ENCODE measurements at places on chromosomes 7 and 10. TPM values are rescaled to one million over a fixed set of nuclear protein-coding genes. Genes with fewer than 3 reads are reported as not detected.

Gene NOBOX
- not detected for total RNA-seq

Gene CHRM2
- not detected for total RNA-seq

Gene ARHGEF35
- total RNA-seq = 0.59 TPM

Gene CCDC3
- total RNA-seq = 141 TPM

Gene CYP3A4
- total RNA-seq = 0.22 TPM

Gene SLC12A9
- total RNA-seq = 11.8 TPM

Gene PLCE1
- total RNA-seq = 16.5 TPM

Gene OR2A1
- not detected for total RNA-seq

DNA sequence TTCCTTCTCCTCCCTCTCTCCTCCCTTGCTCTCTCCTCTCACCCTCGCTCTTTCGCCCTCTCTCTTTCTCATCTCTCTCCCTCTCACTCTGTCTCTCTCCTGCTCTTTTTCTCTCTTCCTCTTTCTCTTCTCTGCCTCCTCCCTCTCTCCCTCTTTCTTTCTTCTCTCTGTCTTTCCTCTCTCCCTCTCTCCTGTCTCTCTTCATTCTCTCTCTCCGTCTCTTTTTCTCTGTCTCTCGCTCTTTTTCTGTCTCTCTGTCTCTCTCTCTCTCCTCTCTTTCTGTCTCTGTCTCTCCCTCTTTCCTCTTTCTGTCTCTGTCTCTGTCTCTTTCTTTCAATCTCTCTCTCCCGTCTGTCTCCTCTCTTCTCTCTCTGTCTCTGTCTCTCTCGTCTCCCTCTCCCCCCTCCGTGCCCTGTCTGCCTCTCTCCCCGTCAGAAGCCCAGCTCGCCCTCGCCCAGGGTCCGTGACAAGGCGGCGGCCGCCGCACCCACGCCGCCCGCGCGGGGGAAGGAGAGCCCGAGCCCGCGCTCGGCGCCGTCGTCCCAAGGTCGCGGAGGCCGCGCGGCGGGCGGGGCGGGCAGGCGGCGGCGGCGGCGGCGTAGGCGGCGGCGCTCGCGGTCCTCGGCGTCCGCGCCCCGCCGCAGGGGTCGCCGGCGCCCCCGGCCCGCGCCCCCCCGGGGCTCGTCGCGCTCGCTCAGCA lies 21.3 kb upstream of the HSPB1 start:
- no peak overlapping the region for H3K27ac ChIP-seq
- H3K4me1 ChIP-seq = peaks cover 9% of the 10 kb centered on the region
- H3K27me3 ChIP-seq = peaks cover 44% of the 10 kb centered on the region
- no peak for DNase-seq
- H3K36me3 ChIP-seq = no peaks in the 10 kb centered on the region

DNA sequence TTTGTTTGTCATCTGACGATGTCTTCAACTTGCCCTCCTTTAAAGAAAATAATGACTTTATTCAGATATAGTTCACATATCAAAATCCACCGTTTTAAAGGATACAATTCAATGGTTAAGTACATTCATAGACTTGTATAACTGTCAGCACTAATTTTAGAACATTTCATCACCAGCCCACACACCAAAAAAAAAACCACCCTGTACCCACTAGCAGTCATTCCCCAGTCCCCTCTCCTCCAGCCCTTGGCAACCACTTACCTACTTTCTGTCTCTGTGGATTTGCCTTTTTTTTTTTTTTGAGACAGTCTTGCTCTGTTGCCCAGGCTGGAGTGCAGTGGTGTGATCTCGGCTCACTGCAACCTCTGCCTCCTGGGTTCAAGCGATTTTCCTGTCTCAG lies 5.3 kb upstream of the HILPDA start:
- H3K27ac ChIP-seq = no peak overlapping the region
- no peak overlapping the region for H3K4me3 ChIP-seq
- H3K4me1 ChIP-seq = no peaks in the 10 kb centered on the region

DNA sequence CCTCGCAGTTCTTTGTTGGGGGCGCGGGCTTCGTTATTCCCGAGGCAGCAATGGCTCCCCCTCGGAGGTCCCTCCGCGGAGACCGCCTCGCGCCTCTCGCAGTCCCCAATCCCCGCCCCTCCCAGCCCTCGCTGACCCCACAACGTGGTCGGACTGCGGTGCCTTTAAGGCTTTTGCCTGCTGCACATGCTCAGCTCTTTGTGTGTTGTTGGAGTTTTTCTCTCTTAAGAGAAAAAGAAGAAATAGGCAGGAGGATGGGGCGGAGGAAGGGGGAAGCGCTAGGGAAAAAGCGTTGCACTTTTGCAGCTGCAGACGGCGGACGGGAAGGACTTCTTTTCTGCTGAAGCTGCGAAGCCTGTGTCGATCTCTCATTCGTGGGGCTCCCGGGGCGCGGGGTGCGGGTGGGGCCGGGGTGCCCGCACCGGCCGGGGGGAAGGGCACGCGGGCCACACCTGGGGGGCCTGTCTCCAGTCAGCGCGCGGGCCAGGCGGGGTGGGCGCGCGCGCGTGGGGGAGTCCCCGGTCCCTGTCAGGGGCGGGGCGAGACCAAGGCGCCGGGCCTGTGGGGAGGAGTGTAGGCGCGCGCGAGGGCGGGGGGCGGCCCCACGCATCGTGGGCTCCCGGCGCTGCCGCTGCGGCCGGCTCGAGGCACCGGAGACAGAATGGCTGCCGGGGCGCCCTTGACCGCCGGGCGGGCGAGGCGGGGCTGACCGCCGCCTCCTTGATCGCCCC lies 445 bp upstream of the ATRNL1 start:
- H3K36me3 ChIP-seq = no peaks in the 10 kb centered on the region
- H3K4me1 ChIP-seq = peaks cover 20% of the 10 kb centered on the region
- H3K27ac ChIP-seq = no peak overlapping the region
- H3K27me3 ChIP-seq = peaks cover 37% of the 10 kb centered on the region
- DNase-seq = no peak

DNA sequence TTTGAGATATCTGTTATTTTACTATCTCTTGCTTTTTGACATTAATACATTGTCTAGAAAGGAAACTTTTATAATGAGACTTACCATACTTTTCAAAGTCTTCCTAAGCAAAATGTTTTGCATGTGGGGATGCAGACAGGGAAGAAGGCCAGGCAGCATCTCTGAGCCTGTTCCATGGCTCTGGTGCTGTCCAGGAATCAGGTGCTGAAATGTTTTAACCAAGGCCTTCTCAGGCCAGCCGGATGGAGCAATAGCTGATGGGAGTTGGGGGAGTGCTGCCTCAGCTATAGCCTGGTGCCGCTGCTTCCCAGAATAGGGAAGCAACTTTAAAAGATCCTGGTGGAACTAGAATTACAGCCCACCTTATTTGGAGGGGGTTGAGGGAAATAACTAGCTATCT lies 38.5 kb downstream of the CRTAC1 start:
- DNase-seq = no peak
- H3K27me3 ChIP-seq = no peaks in the 10 kb centered on the region
- H3K36me3 ChIP-seq = no peaks in the 10 kb centered on the region
- H3K4me1 ChIP-seq = no peaks in the 10 kb centered on the region
- H3K27ac ChIP-seq = no peak overlapping the region

DNA sequence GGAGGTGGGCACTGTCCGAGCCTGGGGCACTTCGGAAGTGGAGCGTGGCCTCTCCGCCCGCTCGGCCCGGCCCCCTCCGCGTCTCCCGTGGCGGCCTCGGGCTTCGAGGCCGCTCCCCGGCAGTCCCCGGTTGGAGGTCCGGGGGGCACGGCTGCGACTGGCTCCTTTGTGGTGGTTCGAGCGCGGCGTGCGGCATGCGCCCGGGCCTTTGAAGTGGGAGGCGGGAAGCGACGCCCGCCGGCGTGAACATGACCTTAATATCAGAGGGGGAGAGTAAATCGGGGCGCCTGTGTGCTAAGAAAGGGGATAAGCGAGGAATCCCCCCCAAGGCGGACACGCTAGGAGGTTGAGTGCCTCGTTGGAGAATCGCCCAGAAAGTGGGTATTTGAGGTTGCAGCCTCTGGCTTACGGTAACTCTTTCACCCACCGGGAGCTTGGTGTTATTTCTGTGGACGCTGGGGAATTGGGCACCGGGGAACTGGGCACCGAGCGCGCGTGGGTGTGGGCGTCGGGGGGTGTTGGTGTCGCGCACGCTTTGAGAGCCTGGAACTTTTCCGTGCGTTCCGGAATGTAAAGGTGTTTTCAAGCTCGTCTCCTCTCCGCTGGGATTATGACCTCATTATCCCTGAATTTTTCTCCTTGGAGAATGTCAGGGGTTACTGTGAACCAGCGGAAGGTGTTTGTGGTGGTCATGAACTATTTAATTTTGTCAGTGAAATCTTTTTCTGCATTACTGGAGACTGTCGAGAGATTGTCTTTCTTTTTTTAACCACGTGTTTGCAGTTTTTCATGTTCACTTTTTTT lies 660 bp downstream of the SUV39H2 start:
- no peak for DNase-seq
- H3K4me3 ChIP-seq = peak overlapping the region; percentile 78
- H3K27me3 ChIP-seq = no peaks in the 10 kb centered on the region
- peak overlapping the region; percentile 93 for H3K27ac ChIP-seq
- H3K4me1 ChIP-seq = no peaks in the 10 kb centered on the region

GRCh38 chr7:142176901-142177300 lies 65.4 kb downstream of the MGAM2 start:
- H3K4me1 ChIP-seq = no peaks in the 10 kb centered on the region
- no peaks in the 10 kb centered on the region for H3K27me3 ChIP-seq
- no peak overlapping the region for H3K4me3 ChIP-seq
- DNase-seq = no peak
- no peak overlapping the region for H3K27ac ChIP-seq
- no peaks in the 10 kb centered on the region for H3K36me3 ChIP-seq

GRCh38 chr10:118664321-118664720 lies 68.9 kb upstream of the PRLHR start:
- no peak overlapping the region for H3K27ac ChIP-seq
- no peaks in the 10 kb centered on the region for H3K27me3 ChIP-seq
- no peak for DNase-seq
- H3K4me3 ChIP-seq = no peak overlapping the region

DNA sequence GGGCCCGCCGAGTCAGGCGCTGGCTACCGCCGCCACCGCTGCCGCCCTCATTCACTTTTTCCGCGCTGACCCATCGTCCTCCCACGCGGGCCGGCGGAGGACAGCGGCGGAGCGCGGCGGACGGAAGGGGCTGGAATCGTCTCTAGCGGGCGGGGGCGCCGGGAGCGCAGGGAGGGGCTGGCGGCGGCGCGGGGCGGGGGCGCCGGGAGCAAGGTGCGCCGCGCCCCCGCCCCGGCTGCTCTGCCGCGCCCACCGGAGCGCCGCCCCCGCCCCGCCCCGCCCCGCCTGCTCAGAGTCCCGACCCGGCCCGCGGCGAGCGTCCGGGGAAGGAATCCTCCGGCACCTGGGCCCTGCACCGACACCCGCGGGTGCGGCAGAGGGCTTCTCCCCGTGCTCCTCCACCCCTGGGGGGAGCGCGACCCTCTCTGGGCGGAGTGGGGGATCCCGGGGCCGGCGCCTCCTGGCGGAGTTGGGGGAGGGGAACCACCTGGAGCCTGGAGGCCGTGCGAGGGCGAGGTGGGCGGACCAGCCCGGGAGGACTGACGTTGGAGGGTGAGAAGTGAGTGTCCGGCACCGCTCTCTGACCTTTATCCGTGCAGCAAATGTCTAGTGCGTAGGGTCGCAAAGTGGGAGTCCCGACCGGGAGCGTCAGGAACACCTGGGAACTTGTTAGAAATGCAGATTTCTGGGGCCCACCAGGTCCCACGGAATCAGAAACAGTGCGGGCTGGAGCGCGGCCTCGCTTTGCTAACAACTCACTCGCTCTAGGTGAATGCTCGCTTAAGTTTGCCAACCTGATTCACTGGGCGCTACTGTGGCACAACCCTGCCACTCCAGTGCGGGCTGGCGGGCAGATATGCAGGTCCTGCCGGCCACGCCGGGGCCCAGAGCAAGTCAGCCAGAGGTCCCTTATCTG lies at the start of gene COBL:
COBL (minus strand) TSS at position 144 of the 916 bp plus-strand sequence. CDS start 176 bp downstream, outside the sequence.
- no peak for DNase-seq
- H3K36me3 ChIP-seq = no peaks in the 10 kb centered on the region
- peak within 1 kb of the TSS; percentile 50 for H3K27ac ChIP-seq
- H3K4me3 ChIP-seq = peak within 1 kb of the TSS; percentile 62
- H3K27me3 ChIP-seq = peaks cover 14% of the 10 kb centered on the region

DNA sequence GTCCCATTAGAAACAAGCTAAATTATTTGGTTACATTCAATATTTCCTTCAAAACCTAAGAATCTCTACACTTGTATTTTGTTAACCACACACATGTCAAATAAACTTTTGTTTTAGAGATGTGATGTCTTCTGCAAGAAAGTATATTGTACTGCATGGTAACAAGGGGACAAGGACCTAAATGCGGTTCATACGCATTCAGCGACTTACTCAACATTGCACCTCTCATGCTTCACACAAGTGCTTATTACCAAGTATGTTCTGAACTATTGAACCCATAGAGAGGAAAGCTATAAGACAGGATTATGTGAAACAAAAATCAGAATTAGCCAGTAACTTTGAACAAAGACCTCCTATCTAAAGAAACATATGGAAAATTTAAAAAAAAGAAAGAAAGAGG lies 68.3 kb downstream of the CREB5 start:
- no peaks in the 10 kb centered on the region for H3K27me3 ChIP-seq
- H3K27ac ChIP-seq = no peak overlapping the region
- no peaks in the 10 kb centered on the region for H3K4me1 ChIP-seq
- no peak overlapping the region for H3K4me3 ChIP-seq

- H3K27me3 ChIP-seq = no peaks in the 10 kb centered on the region
- H3K4me3 ChIP-seq = no peak overlapping the region
- no peaks in the 10 kb centered on the region for H3K36me3 ChIP-seq
- no peaks in the 10 kb centered on the region for H3K4me1 ChIP-seq
Measured at GRCh38 chr10:71099731-71100361, 112.5 kb upstream of the UNC5B start.

DNA sequence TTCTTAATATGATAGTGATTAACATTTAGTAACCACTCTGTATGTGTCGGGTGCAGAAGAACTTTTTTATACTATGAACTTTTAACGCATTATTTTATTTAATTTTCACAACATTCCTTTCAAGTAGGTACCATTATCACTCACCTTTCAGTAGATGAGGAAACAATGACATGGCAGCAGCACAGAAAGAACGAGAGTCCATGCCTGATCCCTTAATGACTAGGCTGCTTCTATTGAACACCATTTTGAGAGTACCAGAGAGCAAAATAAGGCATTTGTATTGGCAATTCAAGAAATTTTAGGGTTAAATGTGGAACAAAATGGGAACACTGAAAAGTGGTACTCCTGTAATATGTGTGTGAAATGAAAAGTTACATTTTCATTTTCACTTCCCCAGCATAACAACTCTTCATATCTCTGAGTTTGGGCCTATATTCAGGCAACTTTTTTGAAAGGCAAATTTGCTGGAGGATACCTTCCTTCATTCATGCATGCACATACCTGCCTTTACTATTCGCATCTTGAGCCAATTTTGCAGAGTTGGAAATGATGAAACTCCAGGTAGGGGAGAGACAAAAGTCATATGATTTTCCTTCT lies 12.8 kb downstream of the LRRN3 start:
- no peak overlapping the region for H3K27ac ChIP-seq
- DNase-seq = no peak
- H3K4me1 ChIP-seq = peaks cover 36% of the 10 kb centered on the region

DNA sequence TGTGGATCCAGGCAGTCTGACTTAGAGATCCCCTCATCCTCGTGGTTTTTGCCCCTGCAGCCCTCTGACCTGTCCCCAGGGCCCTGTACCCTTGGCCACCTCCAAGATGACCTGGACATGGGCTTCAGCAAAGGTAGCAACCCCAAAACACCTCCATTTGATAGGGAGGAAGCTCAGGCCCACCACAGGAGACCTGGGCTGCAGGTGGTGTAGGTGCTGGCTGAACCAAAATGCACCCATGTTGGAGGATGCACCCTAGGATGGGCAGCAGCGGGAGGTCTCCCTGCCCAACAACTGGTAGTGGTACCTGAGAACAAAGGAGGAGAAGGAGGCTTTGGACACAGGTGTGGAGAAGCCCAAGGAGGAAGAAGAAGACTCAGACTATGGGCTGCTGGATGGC lies 188.7 kb downstream of the ZNF716 start:
- no peaks in the 10 kb centered on the region for H3K27me3 ChIP-seq
- H3K4me3 ChIP-seq = no peak overlapping the region
- no peaks in the 10 kb centered on the region for H3K36me3 ChIP-seq
- no peak overlapping the region for H3K27ac ChIP-seq
- no peaks in the 10 kb centered on the region for H3K4me1 ChIP-seq
